Activated T-helper 1 cell treated with anti-CD3 and anti-CD28 coated beads, Interleukin-2, amount 50 U/mL, for 16 hours (primary cell): ENCODE measurements at places on chromosomes 7 and 10.

GRCh38 chr7:91251877-91252276, 12.4 kb upstream of the FZD1 start:
- DNase-seq = no peak

- no peak for DNase-seq
These were observed 143.5 kb upstream of the TRIM24 start for GRCh38 chr7:138316421-138317043.

- DNase-seq = no peak
These were observed 130.1 kb downstream of the SND1 start for GRCh38 chr7:127782075-127782474.

DNA sequence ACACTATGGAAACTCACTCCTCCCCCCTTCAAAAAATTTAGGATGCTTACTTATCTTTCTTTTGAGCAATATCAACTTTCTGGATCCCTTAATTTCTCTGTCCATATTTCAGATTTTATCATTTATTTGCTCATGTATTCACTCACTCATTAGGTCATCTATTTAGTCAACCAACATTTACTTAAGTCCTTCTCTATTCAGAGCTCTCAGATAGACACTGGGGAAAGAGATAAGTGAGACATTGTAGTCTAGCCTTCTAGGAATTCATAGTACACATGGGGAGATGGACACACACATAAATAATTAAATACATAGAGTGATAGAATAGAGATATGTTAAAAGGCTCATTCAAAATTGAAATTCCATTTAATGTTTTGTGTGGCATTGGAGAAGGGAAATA, 9.2 kb downstream of the CPN1 start:
- DNase-seq = no peak

DNA sequence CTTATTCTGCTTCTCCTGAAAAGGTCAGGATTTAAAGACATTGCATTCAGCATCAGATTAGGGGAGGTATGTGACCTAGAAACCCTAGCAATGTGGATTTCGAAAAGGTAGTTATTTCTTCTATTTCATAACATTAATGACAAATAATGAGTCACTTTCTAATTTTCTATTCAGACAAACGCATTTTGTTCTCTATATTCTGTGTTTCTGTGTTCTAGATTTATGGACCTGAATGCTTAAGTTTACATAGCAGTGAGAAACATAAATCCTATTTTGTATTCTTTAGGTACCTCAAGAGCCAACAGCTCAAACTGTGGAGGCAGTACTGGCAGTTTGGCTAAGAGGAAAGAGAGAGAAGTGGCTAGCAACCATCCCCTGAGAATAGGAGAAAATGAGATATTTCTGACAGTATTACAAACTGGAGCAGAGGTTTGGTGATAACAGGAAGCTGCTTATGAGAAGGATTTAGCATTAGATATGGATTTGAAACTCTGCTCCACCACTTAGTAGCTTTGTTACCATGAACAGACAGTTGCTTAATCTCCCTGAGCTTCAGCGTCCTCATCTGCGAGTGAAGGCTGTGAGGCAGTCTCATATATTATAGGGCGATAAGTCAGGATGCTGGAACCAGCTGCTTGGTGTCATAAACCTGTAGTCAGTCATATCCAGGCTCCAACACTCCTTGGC, 28.2 kb downstream of the CDK14 start:
- DNase-seq = no peak

DNA sequence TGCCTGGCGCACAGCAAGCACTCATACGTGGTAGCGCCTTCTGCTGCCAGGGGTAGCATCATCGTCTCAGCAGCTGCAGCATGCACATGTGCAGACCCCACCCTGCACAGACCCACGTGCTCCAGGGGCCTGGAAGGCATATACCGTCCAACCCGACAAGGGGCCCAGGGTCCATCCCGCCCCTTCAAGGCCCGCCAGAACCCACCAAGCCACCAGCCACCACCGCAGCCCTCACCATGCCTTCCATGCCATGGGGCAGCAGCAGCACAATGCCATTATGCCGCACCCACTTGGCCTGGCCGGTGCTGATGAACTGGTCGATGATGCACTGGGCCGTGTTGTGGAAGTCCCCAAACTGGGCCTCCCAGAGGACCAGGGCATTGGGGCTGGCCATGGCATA, 22.7 kb downstream of the OGDHL start:
- no peak for DNase-seq

- peak; percentile 12 for DNase-seq
These were observed 1.4 kb downstream of the OTUD1 start for GRCh38 chr10:23439961-23440889.

GRCh38 chr10:266974-267425, 131.7 kb downstream of the ZMYND11 start:
- DNase-seq = no peak

GRCh38 chr10:11874568-11875493, 51.7 kb downstream of the PROSER2 start:
- no peak for DNase-seq

DNA sequence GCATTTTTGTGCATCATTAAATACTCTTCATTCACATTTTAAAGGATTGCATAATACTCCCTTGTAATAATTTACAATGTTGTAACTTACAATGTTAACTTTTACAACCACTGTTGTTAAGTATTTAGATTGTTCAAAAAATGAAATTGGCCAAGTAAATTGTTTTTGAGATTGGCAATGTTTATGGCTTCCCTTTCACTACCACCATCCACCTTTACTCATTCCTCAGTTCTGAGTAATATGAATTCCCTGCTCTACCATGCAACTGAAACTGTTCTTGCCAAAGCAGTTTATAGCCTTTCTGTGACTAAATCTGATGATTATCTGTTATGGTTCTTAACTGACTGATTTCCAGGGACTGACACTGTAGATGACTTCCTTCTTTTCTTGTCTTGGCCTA, 80.5 kb upstream of the TMEM106B start:
- DNase-seq = no peak

DNA sequence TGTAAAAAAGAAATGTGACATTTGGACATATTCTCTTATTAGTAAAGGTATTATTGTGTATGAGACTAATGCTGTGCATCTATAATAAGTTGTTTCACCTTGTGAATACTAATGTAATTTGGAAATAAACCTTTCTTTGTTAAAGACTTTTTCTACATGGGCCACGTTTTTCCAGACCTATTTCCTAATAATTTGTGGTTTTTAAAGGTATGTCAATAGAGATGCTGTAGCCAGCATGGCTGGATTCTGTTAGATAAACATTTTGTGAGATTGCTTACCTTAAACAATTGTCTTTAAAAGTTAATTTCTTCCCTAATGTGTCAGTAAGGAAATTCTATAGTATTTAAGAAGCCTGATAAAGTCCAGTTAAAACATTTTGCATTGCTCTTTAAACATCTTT, 56.0 kb downstream of the KAT6B start:
- no peak for DNase-seq

GRCh38 chr7:144063710-144064109, 5.9 kb upstream of the OR2A25 start:
- DNase-seq = no peak

DNA sequence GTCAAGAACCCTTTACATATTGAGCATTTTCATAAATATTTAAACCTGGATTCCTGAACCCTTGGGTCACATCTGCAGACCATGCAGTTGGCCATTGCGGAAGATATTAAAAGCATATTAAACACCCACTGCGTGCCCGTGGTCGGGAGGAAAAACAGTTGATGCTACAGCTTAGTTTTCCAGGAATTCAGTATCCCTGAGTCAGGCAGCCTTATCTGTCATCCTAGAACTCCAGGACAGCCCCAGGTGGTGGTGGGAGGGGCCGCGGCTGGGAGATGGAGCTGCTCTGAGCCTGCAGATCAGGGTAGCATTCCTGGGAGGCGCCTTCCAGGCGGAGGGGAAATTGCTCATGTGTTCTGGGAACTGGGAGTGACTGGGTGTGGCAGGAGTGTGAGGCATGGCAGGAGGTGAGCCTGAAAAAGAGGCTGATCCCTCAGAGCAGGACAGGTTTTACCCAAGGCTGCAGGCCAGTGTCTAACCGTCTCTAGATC, 222.9 kb upstream of the SH2B2 start:
- no peak for DNase-seq

- no peak for DNase-seq
These were observed 219.2 kb upstream of the ZNF32 start for GRCh38 chr10:43867667-43868565.
